ENCODE measurements at places on chromosomes 16 and 17. TPM values are rescaled to one million over a fixed set of nuclear protein-coding genes. Genes with fewer than 3 reads are reported as not detected.
A peak's percentile ranks its signal among the peaks of the same experiment; 100 is the strongest.

CDK5R1 gene
- 0.93 TPM for total RNA-seq

SPIRE2 gene
- total RNA-seq, result 7.2 TPM

GRCh38 chr16:88274847-88275246 is 107.9 kb upstream of the ZNF469 start:
- no peaks in the 10 kb centered on the region for H3K36me3 ChIP-seq
- no peak overlapping the region for H3K27ac ChIP-seq
- no peak for DNase-seq
- H3K27me3 ChIP-seq, result no peaks in the 10 kb centered on the region

GRCh38 chr17:7835814-7836595 is 2.0 kb downstream of the KDM6B start:
- H3K36me3 ChIP-seq, result no peaks in the 10 kb centered on the region
- H3K27ac ChIP-seq, result peak overlapping the region; percentile 98
- peaks cover 64% of the 10 kb centered on the region for H3K4me1 ChIP-seq
- no peaks in the 10 kb centered on the region for H3K27me3 ChIP-seq
- peak; percentile 67 for DNase-seq
- H3K4me3 ChIP-seq, result peak overlapping the region; percentile 74

Data from liver (tissue), 10 donors.